ENCODE measurements at places on chromosomes 5 and 9.

GRCh38 chr9:14403081-14403480 is 89.1 kb upstream of the NFIB start:
- DNase-seq: no peak

GRCh38 chr9:98479967-98480847 is 224.8 kb upstream of the TBC1D2 start:
- DNase-seq: no peak

DNA sequence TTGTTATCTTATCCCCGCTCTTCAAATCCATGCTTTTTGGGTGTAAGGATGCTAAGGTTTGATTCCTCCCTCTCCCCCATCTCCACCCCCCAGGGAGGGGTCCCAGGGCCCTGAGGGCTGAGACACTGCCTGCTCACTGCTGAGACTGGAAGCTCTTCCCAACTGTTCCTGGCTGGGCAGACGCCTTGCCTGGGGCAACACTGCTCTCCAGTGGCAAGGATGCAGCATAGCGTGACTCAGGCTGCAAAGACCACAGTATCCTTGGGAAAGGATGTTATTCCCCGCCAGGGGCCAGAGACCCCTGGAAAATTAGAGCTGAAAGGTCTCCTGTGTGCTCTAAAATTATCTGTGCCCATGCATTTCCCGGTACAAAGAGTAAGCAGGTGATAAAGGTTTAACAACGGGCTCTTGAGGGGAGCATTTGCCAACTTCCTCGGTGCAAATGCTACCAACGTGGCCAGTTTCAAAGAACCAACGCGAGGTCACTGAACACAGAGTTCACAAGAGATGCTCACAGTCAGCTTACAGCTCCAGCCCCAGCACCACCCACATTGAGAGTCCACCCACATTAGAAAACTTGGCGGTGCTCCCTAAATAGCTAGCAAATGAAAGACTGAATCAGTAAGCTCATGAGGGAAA is 271.9 kb downstream of the NSG2 start:
- DNase-seq: peak; percentile 87

DNA sequence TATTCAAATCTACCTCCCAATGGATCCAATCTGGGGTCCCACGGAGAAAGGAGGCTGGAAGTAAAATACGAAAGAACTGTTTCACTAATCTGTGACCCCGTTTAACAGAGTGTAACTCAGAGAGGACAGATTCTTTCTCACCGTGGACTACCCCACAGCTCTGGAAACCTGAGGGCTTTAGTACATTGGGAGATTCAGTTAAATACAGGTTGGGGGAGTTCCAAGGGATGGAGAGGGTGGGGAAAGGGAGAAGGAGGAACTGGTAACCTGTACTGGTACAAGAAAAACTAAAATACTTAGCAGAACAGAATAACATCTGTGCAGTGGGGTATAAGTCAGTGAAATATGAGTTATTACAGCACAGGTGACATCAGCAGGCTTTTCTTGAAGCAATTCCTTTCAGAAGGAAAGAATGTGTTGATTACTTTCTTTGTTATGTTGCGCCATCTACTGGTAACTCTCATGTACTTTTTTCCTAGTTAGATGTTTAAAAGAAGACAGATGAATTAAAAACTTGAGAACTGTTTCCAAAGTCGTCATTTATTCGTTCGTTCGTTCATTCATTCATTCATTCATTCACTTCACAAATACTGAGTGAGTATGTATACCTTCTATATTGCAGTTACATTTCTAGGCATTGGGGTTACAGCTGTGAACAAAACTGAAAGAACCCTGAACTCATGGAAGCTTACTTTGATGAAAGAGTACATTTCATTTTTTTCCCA is 30.0 kb upstream of the STOM start:
- no peak for DNase-seq

GRCh38 chr5:5453131-5453530 is 30.7 kb downstream of the ICE1 start:
- no peak for DNase-seq

DNA sequence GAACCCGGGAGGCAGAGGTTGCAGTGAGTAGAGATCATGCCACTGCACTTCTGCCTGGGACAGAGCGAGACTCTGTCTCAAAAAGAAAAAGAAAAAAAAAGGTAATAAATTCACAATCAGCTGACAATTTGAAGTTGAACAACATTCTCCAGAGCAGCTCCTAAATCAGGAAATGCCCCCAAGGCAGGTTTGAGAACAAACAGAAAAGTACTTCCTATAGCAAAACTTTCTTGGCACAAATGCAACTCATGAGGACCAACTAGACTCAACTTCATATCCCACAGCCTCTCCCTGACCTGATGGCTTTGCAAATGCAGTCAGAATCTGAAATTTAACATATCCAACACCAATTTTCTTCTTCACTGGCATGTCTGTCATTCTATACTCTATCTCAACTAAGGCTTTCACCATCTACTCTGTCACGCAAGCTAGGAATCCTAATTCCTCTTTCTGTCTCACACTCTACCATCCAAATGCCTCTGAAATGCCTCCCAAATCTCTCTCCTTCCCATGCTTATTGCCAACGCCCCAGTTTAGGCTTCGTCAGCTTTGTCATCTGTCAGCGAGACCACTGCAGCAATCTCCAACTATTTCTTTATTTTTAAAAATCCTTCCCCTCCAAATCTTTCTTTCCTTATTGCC is 113.3 kb downstream of the MAPKAP1 start:
- no peak for DNase-seq

DNA sequence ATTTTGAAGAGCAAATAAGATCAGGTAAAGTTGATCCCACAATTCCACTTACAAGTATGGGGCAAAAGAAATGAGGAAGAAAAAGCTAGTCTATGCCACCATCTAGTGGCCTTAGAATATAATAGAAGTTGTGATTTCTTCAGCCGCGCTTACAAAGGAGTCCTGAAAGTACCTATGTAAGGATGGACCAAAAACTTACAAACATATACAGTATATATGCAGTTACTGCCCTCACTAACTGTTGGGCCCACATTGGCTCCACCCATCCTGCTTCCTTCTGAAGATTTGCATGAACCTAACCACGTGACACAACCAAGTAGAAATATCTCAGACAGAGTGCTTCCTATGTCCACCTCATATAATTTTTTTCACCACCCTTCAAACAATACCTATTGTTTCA is 11.7 kb upstream of the OR13D1 start:
- DNase-seq: no peak

- DNase-seq: no peak
Observed at GRCh38 chr9:131149688-131150053, 24.3 kb downstream of the NUP214 start.

GRCh38 chr5:41334221-41334620 is 120.9 kb upstream of the C6 start:
- no peak for DNase-seq

All from endodermal cell (in vitro differentiated cells).